ENCODE measurements at places on chromosomes 12 and 14.
A peak's percentile ranks its signal among the peaks of the same experiment; 100 is the strongest.

DNA sequence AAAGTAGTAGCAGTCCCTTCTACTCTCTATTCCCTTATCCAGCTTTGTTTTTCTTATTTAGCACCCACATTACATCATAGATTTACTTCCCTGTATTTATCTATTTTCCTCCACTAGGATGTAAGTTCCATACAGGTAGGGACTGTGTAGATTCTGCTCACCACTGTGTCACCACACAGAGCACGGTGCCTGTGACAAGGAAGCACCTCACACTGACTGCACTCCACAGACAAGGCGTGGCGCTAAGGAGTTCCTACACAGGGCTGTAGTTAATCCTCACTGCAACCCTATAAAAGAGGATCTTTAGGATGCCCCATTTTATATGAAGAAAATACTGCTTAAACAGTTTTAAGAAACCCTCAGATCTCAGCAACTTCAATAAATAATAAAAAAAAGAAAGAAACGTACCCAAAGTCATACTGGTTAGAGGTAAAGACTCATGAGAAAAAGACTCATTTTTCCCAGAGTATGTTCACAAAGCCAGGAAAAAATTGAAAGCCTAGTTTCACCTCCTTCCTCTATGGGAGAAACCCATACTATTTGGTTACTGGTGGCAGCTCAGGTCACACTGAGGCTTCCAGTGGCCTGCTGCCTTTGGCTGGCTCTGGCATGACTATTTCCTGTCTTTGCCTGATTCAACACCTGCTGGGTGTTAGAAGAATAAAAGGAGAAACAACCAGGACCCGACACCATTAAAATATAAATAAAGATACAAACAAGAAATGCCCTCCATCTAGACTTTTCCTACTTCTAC lies 36.9 kb downstream of the RAD9B start:
- DNase-seq: no peak

GRCh38 chr12:82326905-82327503 lies 31.2 kb downstream of the CCDC59 start:
- DNase-seq: no peak

- DNase-seq: no peak
Measured at GRCh38 chr14:88348546-88348945, 25.5 kb upstream of the KCNK10 start.

DNA sequence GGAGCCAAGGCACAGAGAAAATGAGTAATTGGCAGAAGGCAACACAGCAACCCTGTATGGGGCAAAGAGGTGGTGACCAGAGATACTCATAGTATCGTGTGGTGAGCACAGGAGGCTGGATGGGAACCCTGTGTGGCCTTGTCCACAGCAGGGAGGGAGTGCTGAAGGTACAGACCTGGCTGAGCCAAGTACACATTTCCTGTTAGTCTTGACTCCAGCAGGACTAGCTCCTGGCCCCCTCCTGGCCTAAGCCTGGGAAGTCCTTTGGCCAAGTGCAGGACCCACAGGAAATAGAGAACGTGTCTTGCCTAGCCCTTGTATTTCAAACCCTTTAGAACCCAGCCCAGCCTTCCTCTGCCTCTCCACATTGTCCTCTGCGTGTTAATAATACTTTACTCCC lies 289.8 kb upstream of the PWP1 start:
- no peak for DNase-seq

- peak; percentile 76 for DNase-seq
Measured at GRCh38 chr14:58298477-58299400, at the start of gene ARID4A. Gene ARID4A, plus strand, starts transcription at chr14:58298555. Its CDS starts 1,300 bp downstream, at chr14:58299855.

GRCh38 chr14:106315436-106315835 lies 789.1 kb downstream of the TMEM121 start:
- no peak for DNase-seq

GRCh38 chr12:125330645-125331341 lies 265.6 kb downstream of the AACS start:
- DNase-seq: peak; percentile 94

GRCh38 chr12:113241191-113242025 lies 20.1 kb downstream of the TPCN1 start:
- no peak for DNase-seq

GRCh38 chr12:69097619-69098368 lies 141.6 kb upstream of the CPSF6 start:
- DNase-seq: no peak

- no peak for DNase-seq
Measured at GRCh38 chr12:91179966-91180561, 2.6 kb downstream of the DCN start.

DNA sequence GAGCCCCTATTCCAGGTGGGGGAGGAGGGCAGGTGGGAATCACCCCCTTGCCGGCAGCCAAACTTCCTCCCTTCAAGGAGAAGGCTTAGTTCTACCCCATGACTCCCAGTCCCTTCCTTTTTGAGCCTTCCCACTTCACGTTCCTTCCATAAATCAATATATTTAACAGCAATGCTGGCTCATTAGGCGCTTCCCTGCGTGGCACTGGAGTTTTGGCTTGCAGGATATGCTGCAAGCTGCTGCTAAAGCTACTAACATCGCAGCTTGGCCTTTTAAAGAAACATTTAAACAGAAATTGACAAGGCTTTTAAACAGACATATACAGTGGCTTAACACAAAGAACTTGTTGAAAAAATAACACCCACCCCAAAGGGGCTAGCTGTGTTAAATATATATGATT lies 308.0 kb upstream of the FKBP4 start:
- DNase-seq: no peak

GRCh38 chr14:51441001-51441400 lies 201.0 kb downstream of the TMX1 start:
- no peak for DNase-seq

GRCh38 chr12:24425601-24425970 lies 476.1 kb upstream of the SOX5 start:
- DNase-seq: no peak

DNA sequence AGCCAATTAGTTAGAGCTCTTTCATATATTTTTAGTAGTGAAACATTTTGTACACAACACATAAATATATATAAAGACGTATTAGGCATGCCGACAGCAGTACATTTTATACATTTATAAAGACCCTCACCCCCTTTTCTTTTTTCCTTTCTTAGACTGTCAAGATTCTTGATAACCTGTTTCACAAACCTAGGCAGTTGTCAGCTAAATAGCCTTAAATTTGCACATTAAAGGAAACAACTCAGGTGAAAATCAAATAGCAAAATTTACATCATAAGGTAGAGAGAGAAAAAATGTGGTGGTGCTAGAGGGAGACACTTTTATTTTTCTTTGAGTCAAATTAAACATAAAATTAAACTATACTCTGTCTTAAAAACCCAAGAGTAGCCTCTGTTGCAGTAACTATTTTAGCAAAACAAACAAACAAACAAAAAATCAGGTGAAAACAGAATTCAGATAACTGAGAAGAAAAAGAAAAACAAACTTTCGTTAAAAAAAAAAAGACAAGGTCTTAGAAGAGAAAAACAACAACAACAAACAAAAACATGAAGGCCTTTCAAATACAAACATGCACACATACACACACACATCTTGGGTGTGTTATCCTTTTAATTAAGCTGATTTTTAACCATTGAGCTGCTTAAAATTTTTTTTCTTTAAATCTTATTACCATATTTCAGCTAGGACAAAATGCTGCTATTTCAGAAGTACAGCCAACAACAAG lies 23.1 kb upstream of the SLC7A8 start:
- DNase-seq: no peak

GRCh38 chr12:54429014-54429471 lies 10.0 kb upstream of the ITGA5 start:
- DNase-seq: no peak

DNA sequence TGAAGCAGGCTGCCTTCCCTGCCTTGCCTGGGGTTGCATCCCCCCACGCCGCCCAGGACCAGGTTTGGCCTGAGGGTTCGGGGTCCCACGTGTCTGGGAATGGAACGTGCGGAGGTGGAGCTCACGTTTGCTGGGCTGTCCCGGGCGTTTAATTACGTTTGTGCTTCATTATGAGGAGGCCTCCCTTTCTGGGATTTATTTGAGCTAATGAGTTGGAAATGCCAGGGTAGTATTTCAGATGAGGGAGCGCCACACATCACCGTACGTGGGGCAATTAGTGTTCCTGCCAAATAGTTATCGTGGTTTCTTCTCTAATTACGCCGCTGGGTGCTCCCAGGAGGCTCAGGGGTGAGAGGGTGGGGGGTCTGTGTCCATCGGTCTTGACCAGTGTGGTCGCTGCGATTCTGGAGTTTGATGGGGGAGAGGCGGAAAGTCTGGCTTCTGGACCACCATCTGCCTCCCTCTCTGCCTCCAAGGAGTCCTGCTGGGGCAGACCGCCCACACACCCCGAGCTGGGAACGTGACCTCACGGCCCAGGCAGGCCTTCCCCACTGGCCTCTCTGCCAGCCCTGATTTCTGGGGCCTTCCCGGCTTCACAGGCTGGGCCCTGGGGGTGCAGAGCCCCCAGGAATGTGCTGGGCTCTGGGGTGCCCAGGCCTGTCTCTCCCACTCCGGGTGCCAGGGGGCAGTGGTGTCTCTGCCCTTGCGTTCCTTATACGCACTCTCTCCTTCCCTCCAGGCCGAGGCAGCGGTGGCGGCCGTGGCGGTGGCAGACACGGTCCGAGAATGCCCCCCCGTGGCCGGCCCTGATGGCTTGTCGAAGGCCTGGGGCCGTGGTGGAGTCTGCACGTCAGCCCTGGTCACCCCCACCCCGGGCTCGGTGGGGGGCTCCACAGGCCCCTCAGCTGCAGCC lies 18.9 kb downstream of the KIF26A start:
- peak; percentile 45 for DNase-seq

DNA sequence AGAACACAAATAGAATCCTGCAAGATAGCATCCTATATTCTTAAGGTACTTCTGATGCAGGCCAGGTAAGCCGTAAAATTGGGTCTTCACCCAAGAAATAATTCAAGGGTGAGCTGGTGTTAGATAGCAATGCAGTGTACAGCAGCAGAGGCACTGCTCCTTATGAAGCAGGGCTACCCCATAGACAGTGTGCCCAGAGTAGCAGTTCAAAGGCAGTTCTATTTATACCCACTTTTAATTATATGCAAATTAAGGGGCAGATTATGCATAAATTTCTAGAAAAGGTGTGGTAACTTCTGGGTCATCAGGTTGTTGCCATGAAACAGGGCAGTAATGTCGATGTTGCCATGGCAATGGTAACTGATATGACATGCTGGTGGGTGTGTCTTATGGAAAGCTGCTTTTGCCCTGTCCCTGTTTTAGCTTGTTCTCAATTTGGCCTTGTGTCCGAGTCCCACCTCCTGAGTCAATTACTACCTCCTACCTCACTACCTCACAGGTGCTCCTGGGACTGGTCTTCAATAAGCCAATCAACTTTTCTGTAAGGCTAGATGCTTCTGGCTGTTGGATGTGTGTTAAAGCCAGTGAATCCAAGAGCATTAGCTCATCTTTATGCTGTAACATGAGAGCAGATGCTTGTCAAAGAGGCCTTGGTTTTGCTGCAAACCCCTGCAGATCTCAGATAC lies 61.0 kb downstream of the PPM1A start:
- no peak for DNase-seq

DNA sequence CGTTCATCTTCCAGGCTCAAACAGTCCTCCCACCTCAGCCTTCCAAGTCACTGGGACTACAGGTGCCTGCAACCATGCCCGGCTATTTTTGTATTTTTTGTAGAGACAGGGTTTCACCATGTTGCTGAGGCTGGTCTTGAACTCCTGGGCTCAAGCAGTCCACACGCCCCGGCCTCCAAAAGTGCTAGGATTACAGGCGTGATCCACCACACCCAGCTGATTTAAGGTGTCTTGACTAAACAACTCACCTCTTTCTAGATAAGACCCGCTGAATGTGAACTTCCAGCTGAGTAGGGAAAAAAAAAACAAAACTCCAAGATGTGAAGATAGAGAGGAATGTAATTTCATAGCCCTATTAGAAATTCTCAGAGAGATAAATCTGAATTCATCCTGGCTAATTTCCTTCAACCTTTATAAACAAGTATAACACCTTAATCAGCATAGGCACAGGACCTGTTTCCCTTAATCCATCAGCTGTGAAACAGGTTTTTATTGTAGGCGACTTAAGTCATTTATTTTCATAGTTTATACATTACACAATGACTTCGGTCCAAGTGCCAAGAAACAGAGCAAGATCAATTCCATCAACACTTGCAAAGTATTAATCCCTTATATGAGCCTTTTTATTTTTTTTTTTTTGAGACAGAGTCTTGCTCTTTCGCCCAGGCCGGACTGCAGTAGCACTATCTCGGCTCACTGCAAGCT lies 51.5 kb downstream of the HCAR2 start:
- no peak for DNase-seq

- no peak for DNase-seq
Measured at GRCh38 chr12:49220972-49221371, 32.1 kb upstream of the TUBA1A start.

DNA sequence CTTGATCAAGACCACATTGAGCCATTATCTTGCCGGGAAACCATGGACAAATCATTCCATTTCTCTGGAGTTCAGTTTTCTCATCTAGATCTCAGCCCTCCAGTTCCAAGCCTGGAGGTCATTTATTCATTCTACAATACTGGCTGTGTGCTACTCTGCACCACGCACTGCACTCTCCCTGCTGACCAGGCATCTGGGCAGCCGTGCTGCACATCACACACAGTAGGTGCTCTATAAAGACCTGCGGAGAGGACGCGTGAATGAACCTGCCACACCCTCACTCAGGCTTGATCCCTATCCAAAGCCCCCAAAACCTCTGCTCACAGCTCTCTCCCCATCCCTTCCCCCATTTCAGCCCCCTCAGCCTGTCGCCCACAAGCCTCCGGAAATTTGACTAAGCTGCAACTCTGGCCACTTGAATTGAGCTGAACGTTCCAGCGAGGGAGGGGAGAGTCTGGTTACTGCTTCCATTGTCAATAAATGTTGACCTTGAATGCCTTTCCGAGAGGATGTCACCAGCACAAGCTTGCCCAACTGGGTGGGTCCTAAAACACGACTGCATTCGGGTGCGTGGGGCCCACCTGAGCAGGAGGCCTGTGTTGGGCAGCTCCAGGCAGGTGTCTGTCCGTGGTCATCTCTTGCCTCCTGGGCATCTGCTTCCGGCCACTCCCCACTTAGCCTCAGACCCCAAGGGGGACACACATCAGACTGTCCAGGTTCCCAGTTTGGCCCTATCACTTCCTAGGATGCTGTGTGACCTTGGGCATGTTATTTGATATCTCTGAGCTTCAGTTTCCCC lies 17.8 kb downstream of the FAIM2 start:
- no peak for DNase-seq

DNA sequence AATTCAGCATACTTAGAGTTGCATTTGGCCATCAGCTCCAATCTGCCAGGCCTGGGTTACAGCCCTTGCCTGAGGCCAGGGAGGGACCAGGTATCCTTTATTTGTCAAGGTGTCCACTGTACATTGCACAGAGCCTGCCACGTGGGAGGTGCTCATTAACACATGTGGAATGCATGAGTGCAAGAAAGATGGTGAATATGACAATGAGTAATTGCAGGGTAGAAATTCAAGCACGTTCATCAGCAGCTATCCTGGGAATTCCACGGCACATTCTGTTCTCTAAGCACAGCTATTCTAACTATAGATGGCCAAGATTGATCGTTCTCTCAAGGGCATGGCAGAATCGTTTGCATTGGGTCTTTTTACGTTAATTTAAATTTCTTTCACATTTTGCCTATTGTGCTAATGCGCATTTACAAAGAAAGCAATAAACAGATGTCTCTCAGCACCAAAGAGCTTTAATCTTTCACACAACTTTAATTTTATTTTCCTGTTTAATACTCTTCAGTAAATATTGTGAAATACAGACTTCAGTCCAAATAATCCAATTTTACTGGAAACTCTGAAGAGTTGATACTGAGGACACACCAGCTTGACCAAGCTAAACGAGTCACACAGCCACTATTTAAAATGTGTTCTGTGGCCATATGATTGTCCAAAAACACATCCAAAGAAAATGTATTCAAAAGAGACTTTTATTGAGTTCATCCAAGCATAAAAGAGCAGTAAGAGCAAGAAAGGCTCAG lies 1025.7 kb upstream of the TMEM132C start:
- DNase-seq: no peak

All from WTC11 (cell line).